Stimulated activated CD4-positive, alpha-beta T cell treated with anti-CD3 and anti-CD28 coated beads, Interleukin-1b, Interleukin-23, amount 100 ng/mL, for 1 hour (primary cell): ENCODE measurements at places on chromosomes 5 and 9.
A peak's percentile ranks its signal among the peaks of the same experiment; 100 is the strongest.

DNA sequence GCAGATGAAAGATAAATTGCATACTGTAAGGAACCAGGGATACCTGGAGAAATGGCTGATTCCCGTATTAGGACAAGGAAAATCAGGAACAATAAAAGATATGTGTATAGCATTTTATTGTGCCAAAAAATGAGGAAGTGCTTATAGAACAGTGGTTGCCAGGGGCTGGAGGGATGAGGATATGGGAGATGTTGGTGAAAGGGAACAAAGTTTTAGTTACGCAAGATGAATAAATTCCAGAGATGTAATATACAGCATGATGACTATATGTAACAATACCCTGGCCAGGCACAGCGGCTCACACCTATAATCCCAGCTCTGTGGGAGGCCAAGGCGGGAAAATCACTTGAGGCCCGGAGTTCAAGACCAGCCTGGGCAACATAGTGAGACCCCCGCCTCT is 101.8 kb downstream of the CDK5RAP2 start:
- DNase-seq = no peak

DNA sequence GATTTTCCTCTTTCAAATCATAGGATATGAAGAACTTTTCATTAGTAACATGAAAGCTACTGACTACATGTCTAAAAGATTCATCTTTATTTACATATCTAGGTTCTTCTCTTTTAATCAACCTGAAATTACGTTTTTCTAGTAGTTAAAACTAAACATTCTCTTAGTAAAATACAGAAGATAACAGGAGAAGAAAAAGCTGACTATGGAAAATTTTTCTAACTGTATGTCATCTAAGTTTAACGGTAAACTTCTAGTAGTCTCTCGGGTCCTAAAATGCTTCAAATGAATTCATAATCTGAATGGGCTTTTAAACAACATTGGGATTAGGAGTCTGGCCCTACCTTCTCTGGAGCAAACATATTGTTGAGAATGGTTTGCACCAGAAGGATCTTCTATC is 151.9 kb downstream of the PDE4D start:
- DNase-seq = no peak

DNA sequence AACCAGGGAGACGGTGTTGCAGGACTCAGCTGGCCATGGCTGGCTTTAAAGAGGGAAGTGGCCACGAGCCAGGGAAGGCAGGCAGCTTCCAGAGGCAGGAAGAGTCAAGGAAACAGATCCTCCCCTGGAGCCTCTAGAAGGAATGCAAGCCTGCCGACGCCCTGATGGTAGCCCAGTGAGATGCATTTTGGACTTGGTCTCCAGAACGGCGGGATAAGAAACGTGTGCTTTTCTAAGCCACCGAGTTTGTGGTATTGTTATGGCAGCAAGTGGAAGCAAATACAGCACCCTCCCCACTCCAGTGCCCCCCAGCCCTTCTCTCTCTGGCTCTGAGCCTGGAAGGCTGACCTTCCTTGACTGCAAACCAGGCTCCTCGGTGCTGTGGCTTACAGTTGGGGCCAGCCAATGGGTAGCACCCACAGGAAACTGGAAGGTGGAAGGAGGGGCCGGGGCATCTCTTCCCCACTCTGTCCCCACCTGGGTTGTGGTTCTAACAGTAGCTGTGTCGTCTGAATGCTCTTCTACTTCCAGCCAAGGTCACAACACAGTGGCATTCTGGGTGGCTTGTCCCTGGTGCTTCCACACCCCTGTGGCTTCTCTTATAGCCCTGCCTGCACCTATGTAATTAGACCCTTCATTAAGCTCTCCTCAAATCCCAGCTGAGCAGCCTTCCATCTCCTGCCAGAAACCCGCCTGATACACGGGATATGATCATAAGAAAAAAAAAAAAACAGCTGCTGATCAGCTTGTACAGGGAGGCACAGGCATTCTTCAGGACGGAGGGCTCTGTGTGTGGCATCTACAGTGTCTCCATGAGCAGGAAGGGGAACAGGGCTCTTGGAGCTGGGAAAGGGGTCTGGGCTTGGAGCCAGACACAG is 29.9 kb upstream of the UNC5A start:
- no peak for DNase-seq

DNA sequence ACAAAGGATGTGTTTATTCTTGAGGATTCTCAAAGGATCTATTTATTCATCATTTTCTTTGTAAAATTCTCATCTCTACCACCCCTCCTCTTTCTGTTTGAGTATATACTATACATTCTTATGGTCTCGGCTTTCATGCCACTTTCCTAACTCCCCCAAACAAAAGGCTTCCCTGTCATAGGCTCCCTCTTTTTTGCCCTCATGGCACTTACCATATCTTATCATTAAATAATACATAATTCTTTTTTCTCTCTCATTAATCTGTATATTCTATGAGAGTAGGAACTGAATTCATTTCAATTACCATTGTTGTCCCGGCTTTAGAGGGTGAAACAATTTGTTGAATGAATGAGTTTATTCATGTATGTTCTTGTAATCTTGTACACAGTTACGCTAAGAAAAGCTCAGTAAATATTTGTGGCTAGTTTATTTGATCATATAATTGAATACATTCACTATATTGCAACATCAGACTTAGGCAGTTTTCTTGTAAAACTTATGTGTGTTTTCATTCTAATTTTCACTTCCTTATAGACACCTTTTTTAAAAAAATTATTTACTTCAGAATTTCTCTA is 254.6 kb downstream of the EDIL3 start:
- no peak for DNase-seq

DNA sequence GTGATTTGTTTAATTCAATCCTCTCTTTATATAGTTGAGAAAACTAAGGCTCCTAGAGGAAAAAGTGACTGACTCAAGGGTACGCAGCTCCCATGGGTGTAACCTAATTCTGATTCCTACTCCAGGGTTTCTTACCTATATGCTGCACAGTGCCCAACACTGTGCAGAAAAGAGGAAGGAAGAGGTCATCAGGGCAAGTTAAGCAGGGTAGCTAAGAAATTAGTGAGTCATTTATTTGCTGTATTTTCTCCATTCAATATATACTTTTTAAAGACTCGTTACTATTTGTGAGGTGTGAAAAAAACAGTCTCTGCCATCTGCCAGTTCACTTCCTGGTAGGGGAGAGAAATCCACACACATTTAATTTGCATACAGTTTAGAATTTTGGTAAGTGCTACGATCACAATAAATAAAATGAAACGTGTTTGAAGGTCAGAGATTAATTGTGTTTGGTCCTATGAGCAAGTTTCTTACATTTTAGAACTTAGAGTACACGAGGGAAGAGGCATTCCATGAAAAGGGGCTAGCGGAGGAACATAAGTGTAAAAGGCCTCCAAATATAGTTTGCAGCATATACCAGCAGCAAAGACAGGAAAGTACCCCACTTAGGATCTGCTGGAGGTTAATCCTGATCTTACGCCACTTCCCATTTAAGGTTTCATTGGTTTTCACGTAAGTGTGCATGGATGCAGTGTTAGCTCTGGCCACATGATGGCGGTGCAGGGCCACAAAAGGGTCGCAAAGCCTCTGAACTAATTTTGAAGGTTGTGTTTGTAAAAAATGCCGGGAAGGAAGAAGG is 59.9 kb upstream of the TLR4 start:
- DNase-seq = peak; percentile 20
